ENCODE measurements at places on chromosomes 12 and 14.

DNA sequence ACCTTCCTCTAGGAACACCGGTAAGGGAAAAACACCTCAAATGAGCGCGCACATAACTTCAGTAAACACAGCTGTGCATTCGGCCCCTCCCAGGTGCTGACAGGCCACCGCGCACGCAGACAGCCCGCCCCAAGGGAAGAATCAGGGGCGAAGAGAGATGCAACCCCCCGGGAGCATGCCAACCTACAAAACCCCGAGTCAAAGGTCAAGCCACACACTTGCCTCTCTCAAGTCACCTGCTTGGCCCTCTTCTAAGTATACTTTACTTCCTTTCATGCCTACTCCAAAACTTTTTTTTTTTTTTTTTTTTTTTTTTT, 2.3 kb upstream of the CYP46A1 start:
- DNase-seq, result no peak

DNA sequence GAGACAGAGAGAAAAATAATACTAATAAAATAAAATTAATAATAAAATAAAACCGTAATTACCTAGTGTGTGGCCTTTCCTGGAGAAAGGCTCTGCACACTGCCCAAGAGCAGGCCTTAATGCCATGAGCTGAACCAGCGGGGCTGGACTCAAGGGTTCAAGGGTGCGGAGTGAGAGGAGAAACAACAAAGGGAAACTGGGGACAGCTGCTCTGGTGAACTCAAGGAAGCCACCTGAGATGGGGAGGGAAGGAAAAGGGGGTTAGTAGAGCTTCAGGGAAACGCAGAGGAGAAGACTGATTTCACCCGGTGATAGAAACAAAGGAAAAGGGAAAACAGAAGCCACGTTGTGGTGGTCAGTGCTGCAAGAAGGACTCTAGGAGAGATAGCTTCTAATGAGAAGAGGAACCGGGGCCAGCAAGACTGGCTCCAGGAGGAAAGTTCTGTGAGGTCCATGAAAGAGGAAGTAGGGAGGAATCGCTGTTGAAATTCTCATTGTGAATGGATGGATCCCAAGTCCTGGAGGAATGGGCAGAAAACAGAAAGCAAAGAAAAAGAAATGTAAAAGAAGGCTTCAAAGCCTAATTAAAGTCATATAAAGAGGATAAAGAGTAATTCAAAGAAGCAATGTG, 48.3 kb upstream of the BCL2L14 start:
- no peak for DNase-seq

- no peak for DNase-seq
Measured at GRCh38 chr14:104181761-104182530, 43.6 kb downstream of the KIF26A start.

GRCh38 chr12:53538209-53538689, 31.0 kb upstream of the NPFF start:
- no peak for DNase-seq

DNA sequence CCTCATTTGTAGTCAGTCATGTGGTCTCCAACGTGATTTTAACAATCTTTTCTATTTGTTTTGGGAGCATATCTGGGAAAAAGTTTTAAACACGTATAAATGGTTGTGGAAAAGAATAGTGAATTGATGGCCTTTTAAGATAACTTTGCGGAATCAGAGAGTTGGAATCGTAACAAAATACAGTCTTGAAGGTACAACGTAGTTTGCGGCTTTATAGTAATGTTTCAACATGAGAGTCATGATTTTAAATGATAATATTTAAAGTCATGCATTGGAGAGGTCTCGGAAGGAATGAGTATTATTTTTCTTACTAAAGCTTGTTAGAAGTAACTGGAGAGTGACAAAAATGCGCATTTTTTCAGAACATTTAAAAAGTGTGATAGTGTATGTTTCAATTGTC, 1.6 kb downstream of the AEBP2 start:
- no peak for DNase-seq

GRCh38 chr12:96136161-96136560, 58.0 kb upstream of the ELK3 start:
- DNase-seq, result no peak

GRCh38 chr12:38775457-38775856, 129.9 kb downstream of the CPNE8 start:
- no peak for DNase-seq

DNA sequence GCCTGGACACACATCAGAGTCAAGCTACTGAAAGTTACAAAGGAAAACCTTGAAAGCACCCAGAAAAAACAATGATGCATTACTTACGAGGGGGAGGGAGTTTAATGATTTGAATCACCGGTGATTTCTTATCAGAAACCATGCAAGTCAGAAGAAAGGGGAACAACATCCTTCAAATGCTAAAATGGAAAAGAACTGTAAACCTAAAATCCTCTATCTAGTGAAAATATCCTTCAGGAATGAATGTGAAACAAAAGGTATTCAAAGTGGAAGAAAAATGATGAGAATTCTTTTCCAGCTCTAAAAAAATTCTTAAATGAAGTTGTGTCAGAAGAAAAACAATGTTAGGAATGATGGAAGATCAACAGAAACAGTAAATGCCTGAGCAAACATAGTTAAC, 16.8 kb downstream of the SCAF11 start:
- DNase-seq, result no peak

GRCh38 chr14:63666335-63666734, 24.7 kb upstream of the WDR89 start:
- DNase-seq, result no peak

DNA sequence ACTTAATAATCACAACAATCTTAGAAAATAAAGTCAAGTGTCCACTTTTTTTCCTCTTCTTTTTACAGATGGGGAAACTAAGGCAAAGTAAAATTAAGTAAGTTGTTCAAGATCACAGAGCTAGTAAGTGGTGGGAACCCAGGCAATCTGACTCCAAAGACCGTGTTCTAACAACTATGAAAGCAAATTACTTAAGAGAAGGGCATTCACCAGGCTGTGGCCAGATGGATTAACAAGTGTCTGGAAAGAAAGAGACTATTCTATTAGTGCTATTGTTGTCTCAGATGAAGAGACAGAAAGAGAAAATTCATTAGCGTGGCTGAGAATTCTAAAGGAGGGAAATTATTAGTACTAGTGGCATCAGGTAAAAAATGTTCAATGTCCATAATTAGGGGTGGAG, 48.5 kb downstream of the FGD6 start:
- no peak for DNase-seq

- DNase-seq, result peak; percentile 32
Measured at GRCh38 chr14:104689109-104689880, at the start of gene INF2. Gene INF2, plus strand, starts transcription at chr14:104689618. Its CDS starts 11,748 bp downstream, at chr14:104701366.

DNA sequence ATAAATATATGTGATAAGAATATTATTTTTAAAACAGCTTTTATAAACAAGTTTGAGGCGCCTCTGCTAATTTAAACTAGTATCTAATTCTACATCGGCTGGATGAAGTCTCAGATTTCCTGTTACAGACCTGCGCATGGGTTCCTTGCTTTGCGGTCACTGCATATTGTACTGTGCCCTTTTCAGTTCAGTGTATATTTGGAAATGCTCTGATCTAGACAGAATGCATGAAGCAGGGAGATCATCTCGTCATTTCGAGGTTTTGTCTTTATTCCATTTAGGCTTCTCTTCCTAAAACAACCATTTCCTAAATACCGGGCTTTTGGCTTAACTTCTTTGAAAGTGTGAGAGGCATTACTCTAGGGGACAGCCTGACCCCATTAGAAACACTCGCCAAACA, 25.6 kb downstream of the CRACR2A start:
- no peak for DNase-seq

GRCh38 chr12:95197636-95198035, 19.6 kb downstream of the FGD6 start:
- no peak for DNase-seq

DNA sequence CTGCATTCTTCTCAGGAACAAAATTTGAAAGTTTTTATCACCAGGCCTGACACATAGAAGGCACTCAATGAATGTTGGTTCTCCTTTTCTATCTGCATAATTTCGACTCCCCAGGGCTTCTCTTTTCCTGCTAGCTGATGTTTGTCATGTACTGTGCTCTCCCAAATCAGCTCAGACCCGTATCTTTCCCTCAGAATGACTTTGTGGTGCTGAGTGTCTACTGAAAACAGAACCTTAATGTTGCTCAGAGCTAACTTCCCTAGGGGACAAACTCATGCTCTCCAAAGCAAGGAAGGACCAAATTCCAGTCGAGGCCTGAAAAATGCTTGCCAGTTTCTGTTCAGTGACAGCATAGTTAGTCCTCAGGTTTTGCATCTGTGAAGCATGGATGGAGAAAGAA, 1.9 kb downstream of the ARHGDIB start:
- DNase-seq, result no peak

- no peak for DNase-seq
Measured at GRCh38 chr12:105865886-105866285, 272.9 kb downstream of the NUAK1 start.

GRCh38 chr12:130666645-130667044, 49.5 kb downstream of the RIMBP2 start:
- DNase-seq, result no peak

- DNase-seq, result no peak
Measured at GRCh38 chr12:130937063-130937462, 16.6 kb upstream of the ADGRD1 start.

- DNase-seq, result no peak
Measured at GRCh38 chr12:72286526-72286925, 14.4 kb downstream of the TRHDE start.

DNA sequence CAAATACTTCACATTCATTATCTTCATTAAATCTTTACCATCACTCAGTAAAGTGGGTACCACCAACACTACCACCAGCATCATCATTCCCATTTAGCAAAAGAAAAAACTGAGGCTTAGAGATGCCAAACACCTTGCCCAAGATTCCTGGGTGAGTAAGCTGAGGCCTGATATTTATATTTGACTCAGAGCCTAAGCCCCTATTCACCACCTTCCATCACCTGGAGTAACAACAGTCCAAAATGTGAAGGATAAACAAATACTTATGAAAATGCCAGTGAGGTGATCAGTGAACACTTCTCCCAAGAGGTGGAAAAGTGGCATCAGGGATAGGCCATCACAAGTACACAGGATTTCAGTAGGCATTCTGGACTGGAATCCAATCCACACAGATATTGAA, 3.7 kb downstream of the SLC38A1 start:
- DNase-seq, result no peak

DNA sequence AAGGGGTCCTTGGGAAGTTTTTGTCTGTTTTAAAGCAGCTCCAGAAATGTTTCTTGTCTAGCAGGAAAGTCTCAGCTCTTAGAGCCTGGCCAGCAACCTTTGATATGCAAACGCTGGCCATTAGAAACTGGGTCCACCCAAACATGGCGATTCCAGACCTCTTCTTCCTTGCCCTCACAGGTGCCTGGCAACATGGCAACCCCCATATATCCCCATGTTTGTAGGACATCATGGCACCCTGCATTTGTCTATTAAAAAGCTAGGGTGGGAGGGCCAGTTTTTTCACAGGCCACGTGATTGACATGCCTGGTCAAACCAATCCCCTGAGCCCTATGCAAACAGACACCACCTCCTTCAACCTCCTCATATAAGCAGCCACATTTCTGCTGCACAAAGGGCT, 848.7 kb upstream of the FOXG1 start:
- DNase-seq, result no peak

DNA sequence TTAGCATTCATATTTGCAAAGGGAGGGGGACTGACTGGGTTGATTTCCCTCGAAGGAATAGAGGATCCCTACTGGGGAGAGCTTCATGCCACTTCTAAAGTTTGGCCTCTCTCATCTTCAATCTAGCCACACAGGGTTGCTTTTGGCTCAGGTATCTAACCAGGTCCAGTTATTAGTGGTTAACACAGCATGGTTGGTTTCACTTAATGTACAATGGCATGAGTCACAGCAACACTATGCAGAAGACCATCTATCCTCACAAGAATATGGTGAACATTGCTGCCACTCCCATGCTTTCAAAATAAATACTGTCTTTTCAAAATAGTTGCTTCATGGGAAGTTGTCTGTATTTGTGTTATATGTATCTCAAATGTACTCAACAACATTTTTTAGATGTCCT, 6.6 kb upstream of the RAB3IP start:
- DNase-seq, result no peak

- no peak for DNase-seq
Measured at GRCh38 chr14:24813089-24813815, 179.3 kb upstream of the GZMB start.

DNA sequence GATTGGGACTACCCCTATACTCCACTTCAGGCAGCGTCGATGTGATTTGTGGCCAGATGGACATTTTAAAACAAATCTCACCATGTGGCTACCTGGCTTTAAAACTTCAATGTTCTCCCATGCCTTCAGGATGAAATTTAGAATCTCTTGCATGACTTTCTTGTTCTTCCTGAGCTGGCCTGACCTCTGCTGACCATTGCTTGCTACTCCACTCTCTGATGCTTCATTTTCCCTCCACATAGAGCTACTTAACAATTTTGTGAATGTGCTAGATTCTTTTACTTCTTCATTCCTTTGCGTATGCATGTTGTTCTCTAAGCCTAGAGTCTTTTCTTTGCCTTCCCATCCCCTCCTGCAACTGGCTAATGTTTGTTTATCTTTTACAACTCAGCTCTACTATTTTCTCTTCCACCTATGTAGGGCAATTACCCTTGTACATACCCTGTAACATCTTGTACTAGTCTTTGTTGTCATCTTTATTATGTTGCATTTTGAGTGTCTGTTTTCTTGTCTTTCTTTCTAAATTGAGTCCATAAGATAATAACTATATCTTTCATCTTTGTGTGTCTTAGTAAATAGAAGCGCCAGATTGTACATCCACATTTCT, 41.2 kb downstream of the YLPM1 start:
- peak; percentile 26 for DNase-seq

All from CD4-positive, alpha-beta T cell treated with Interleukin-2 at 100 ng/mL for 4 hours (primary cell).